ENCODE measurements at places on chromosomes 5 and 9.

GRCh38 chr5:131224387-131225201 is 39.3 kb upstream of the CDC42SE2 start:
- DNase-seq, result peak; percentile 49

GRCh38 chr5:171435908-171436307 is 16.5 kb downstream of the FGF18 start:
- no peak for DNase-seq

DNA sequence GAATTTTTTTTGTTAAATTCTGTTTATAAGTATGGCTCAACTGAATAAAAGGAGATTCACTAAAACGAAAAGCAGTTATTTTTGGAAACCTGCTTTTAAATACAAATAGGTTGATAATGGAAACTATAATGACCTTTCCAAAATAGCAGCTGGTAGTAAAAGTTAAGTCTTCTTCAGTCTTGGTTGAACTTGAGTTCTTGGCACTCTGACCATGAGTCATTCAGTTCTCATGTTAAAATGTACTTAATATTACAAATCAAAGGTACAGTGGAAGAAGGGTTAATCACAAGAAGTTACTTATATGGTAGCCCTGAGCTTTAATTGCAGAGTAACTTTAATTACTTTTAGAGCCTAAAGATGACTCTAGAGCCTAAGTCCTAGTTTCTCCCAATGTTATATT is 62.1 kb downstream of the KLF9 start:
- no peak for DNase-seq

GRCh38 chr9:80074439-80074838 is 502.7 kb downstream of the TLE4 start:
- no peak for DNase-seq

GRCh38 chr5:7478459-7478858 is 82.5 kb downstream of the ADCY2 start:
- DNase-seq, result no peak

GRCh38 chr5:139113892-139114291 is 84.3 kb downstream of the SIL1 start:
- DNase-seq, result no peak

- DNase-seq, result no peak
Observed at GRCh38 chr9:115943431-115944165, 210.0 kb upstream of the PAPPA start.

DNA sequence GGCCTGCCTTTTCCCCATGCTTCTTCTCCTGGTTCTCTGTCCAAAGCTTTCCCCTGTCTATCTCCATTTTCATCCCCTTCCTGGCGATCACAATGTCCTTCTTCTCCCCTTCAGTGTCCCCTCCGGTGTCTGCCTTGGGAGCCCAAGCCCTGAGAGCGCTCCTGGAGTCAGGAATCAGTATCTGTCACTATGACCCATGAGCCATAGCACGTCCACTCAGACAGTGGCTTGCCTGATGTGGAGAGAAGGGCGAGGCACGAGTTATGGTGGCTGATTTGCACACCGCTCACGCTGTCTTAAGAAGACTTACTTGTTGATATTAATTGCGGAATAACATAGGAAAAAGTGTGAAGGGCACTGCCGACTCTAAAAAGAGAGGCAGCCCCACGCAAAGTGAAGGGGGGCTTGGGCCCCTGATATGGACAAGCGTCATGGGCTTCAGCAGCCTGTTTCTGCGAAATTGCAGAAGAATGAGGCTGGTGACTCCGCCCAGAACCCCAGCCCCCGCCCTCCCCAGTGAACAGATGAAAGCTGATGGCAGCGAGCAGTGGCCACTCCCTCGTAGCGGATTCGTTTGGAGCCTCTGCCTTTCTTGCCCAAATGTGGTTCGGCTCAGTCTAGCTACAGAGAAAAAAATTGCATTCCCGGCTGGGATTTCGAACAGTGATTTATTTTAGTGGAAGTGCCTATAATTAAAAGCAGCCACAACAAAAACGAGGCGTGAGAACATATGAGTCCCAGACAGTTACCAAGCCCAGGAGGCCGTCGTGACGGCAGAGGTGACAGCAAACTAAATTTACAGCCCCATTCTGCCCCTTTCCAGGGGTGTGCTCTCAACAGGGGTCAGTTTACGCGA is 149.8 kb downstream of the ICE1 start:
- DNase-seq, result no peak

DNA sequence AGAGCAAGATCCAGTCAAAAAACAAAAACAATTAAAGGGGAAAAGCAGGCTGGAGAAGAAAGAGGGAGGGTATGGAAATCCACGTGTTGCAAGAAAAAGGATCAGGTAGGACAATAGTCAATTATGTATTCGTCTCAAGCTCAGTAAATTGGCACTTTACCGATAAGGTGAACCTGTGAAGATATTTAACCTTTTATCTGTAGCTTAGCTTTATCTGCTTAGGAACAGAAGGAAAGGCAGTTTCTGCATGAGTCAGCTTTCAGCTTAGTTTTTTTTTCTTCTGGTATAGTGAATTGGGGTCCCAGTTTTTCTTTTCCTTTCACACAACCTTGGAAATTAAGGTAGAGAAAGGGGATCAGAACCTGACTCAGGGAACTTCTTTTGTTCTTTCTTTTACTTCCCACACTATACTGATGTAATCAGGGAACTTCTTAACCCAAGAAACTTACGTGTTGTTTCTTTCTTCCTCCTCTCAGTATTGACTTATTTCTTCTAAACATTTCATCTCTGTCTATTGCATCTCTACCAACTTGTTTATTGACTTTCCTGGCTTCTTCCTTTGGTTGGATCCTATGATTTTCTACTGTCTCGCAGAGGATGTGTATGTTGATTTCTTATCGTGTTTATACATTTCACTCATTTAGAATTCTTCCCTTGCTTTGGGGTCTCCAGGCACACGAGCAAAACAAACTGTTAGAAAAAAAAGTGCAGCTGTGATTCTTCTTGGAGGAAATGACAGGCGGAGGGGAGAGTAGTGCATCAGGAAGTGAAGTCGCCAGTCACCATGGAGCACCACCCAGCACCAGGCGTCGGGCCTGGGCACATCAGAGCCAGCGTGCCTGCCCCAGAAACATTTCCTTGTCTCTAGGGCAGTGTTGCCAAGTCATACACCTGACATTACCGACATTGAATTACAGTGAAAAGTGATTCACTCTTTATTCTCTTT is 123.0 kb upstream of the LHFPL2 start:
- DNase-seq, result no peak

- no peak for DNase-seq
Observed at GRCh38 chr9:126379661-126380360, 53.2 kb downstream of the MVB12B start.

- no peak for DNase-seq
Observed at GRCh38 chr5:179765400-179765799, 28.4 kb upstream of the LTC4S start.

DNA sequence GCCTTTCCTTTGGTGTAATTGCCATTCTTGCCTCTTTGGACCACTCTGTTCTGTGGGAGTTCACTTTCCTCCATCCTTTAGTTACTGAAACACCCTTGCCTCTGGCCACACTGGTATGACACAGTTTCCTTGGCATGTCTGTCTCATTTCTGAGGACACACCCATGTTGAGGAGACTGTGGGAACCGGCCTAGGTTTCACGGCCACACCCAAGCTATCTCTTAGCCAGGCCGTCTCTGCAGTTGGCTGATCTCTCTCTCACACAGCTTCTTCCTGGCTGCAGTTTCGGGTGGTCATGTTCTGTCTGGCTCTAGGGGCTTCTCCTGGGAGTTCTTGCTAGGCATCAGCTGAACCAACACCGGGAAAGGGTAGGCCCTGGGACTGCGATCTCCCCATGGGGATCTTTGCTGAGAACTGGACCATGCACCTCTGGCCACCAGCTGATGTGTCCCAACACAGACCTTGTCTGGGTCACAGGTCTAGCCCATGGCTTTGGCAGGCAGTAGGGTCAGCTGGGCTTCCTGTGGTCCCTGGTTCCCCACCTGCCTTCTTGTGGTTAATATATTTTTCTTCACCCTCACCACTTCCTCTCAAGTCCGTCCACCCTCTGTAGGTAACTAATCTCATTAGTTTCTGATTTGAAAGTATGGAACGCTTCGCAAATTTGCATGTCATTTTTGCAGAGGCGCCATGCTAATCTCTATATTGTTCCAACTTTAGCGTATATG is 24.9 kb downstream of the ARHGEF37 start:
- DNase-seq, result no peak
